ENCODE measurements at places on chromosomes 5 and 9.

DNA sequence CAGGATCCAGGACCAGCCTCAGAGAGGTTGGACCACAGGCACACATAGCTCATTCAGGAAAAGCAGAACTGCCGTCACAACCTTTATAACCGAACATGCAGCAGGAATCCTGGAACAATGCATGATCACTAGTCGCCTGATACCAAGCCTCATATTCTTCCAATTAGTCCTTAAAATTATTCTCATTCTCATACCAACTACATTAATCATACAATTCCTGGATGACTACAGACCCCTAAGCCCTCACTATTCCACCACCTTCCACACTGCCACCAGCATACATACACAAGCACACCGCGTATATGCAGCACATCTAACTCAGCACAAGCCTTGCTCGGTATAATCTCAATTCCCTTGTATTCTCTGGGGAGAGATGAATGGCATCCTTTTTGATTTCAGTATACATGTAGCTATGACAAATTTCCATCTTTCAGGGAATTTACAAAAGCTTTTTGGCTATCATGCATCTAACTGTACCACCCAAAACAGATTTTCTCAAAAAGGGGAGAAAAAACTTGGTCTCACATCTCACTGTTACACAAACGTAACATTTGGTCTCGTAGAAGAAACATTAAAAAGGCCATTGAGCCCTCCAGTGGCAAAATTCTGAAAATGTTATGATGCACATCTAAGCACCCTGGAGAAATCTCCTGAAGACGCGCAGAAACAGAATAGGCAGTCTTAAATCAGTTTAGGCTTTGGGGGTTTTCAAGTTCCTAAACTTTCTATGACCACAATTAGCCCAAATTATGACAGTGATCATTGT, 46.2 kb downstream of the MCTP1 start:
- no peak for DNase-seq

DNA sequence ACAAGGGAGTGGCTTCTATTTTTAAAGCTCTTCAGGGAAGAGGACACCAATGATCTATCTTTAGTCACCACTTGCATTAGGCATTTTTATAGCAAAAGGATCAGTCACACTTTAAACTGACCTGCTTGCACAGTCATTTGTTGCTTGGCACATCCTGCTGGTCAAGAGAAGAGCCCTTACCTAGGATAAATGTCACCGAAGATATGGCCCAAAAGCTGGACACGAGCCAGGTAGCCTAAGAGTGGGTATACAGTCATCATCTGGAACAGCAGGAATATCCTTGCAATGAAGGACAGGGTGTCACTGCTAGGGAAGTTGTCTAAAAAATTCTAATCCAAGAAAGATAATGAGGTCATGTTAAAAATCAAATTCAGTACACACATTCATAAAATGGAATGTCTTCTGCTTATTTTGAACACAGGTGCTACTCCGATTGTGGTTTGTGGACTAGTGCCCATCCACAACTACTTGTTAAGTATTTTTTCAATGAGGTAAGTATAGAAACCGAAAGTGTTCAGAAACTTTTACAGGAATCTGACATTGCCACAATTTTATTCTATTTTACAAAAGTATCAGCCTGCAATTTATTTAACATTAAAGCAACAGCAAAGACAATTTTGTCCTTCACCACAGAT, 78.4 kb downstream of the SLC38A9 start:
- DNase-seq = no peak

DNA sequence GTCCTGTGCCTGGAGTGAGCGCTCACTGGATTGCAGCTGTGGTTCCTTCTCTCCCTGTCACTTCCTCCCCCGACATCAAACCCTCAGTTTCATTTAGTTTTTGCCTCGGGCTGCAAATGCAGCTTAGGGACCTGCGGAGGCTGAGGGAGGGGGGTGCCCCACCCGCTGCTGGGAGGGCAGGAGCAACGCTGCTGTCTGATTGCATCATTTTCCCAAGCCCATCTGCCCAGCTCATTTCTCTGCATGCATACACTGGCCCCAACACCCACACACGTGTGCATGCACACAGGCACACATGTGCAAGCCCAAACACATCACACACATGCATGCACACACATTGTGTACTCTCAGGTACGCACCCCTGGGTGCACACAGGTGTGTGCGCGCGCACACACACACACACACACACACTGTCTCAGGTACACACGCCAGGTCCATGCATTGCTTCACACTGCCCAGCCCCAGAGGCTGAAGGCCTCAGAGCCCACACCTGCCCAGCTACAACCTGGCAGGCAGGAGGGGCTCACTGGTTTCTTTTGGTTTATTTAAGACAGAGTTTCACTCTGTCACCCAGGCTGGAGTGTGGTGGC, 3.4 kb downstream of the ASS1 start:
- peak; percentile 62 for DNase-seq

DNA sequence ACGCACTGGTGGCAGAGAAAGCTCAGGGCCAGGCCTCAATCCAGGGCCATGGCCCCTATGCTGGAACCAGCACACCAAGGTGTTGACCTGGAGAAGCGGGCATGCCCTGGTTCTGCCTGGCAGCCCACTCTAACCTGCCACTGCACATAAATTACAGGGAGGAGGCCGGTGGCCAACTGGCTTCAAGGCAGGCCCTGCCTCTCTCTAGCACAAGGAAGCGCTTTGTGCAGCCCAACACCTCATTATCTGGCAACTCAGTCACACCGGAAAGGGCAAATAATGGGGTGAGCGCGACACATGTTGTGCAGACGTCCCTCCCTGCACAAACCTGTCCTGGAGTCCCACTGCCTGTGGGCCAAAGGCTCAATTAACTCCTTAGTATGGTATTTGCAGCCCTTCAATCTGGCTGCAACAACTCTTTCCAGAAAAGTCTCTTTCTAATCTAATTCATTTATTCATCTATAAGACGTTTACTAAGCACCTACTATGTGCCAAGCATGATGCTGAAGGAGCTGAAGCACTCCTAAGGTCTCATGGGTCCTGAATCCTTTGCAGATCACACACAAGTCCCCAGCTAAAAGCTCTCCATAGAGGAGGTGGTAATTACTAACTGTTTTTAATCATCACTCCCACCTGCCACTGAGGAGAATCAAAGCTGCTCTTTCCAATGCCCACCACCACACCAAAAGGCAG, 24.9 kb downstream of the SHB start:
- no peak for DNase-seq

GRCh38 chr9:130185490-130186031, 13.4 kb downstream of the NCS1 start:
- DNase-seq = no peak

- no peak for DNase-seq
Observed at GRCh38 chr9:17216011-17216410, 81.2 kb downstream of the CNTLN start.

DNA sequence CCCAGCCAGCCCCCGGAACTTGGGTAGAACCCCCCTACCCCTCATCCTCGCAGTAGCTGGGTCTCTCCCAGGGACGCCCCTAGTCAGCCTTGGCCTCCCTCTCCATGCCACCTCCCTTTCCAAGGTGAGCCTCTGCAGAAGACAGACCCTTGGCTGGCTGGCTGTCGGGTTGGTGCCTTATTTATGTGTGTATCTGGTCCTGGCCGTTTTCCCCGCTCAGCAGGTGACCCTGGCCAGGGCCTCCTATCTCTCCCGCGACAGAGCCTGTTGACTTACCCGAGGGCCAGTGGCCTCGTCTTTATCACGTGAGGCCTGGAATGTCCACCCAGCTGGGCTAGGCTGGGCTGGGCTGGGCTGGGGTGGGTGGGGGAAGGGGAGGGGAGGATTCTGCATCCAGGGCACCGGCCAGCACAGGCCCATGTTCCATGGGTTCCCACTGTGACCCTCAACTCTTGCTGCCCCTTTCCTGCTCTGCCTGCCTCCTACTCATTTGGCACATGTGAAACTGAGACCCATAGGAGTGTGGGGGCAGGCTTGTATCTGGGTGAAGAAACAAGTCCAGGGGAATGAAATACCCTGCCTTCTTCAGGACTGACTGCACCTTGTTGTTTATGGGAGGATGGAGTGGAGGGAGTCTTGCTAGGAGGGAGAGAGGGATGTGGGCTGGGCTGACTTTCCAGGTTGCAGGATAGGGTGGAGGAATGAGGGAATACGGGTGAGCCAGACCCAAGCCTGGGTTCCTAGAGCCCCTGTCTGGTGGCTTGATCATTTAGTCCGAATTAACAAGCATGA, 3.1 kb downstream of the CXXC5 start:
- peak; percentile 87 for DNase-seq

DNA sequence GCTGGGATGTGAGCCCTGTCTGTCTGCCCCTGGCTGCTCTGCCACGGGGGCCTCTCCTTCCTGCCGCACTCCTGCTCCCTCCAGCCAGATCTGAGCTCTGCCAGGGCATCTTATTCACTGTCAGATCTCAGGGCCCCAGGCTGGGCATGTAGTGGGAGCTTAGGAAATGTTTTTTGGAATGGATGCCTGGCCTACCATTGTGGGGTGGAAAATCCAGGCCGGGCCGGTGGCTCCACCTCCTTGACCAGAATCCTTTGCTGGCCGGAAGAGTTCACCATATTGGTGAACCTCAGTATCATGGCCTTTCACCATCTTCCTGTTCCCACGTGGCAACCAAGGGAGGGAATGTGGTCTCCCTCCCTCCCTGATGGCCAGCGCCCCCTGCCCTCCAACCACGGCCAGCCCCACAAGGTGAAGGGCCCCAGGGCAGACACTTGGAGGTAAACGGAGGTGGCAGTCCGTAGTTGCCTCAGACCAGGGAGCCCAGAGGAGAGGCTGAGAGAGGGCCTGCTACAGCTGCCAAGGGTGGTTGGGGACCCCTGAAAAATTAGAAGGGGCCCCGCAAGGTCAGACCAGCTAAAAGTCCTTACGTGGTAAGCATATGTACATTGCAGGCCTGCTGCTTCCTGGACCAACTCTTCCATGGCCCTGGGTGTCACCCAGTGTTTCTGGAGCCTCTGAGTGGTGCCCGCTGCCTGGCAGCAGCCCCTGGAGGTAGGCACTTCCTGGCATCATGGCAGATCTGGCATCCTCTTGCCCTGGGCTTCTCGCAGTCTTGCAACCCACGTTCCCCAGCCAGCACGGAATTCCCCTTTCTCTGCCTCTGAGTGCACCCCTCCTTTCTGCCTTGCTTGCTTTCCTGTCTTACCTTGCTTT, 153.3 kb downstream of the RGS3 start:
- DNase-seq = no peak

DNA sequence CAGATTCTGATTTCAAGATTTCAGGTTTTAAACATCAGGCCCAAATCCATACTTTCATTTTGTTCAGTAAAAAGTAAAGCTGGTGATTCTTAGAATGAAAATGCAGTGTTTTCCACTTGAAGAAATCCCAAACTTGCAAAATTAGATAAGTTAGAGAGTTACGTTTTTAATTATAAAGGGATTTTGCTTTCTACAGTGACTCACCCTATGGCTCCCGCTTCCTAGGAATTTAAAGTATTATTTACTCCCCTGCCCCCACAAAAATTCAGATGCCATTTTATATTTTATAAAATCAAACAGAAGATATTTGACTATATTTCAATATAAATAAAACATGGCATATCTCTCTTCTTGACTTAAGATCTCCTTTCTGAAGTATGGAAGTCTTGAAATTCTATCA, 402.9 kb downstream of the ZSWIM6 start:
- no peak for DNase-seq

DNA sequence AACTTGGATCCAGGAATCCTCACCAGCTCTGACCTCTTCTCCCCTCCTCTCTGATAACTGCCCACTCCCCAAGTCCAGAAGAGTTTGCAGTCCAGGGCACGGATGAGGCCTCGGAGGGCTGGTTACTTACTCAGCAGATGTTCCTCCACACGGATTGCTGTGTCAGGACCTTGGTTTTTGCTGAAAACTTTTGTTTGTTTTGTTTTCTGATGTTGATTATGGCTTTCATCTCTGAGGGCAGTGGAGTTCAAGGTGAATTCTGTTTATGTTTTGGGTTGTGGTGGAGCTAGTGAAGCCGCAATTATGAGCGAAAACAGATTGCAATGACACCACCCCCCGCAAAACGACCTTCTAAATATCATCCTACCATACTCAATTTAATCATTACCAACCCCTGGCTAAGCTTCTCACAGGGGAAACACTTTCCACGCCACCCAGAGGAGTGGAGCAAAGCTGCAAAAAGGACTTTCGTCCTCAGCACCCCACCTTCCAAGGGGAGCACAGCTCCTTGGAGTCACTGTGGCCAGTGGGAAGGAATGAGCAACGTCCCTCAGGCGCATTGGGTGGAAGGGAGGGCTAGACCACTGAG, 92.7 kb upstream of the SAP30L start:
- DNase-seq = no peak

GRCh38 chr5:38968665-38969064, 105.5 kb downstream of the RICTOR start:
- no peak for DNase-seq

DNA sequence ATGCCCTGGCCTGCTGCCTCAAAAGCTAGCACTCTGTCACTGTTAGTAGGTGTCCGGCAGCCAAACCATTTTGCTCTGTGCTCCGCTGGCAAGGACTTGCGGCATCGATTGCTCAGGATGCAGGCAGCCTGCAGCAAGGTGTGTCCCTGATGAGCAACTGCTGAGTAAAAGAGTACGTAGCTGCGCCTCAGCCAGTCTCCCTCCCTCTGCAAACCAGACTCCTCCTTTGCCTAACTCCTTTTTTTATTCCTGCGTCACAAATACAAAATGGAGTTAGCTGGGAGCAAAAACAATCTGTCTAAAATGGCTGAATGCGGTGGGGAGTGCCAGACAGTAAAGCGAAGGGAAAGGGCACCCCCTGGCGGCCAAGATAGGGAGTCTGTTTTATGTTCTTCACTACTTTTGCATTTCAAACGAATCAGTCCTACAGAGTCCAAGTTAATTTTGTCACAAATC, 61.1 kb downstream of the DIAPH1 start:
- peak; percentile 80 for DNase-seq

GRCh38 chr9:131167146-131167692, 41.8 kb downstream of the NUP214 start:
- DNase-seq = no peak

DNA sequence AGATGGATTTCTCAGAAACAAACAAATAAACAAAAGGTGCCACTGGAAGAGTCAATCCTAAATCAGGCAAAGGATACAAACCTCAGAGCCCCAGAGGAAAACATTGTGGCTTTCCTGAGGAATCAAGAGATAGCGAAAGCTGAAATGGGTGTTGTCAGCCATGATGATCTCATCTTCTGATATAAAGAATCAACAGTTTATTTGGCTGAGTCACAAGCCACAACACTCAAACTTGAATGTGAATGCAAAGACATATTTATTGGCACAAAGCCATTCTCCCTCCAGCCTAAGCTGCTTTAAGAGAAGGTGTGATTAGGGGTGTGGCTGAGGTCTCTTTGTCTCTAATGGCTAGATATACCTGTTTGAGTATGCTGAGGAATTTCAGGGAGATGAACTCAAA, 73.3 kb upstream of the NREP start:
- DNase-seq = no peak

DNA sequence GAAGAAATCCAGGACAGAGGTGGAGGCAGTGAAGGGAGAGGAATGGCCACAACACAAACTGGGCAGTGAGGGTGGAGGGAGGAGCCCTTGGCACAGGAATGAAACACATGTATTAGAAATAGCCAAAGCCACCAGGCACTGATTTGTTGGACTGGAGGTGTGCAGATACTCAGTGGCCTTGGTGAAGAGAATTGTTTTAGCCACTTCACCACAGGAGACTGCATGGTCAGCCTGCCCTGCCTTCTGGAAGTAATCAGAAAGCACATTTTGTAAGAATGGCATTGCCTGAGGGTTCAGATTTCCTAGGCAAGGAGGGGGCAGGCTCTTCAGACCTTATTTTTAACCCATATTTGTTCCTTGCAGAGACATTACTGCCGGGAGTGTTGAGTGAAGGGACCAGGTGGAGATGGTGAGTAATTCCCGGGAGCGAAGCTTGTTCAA, 2.2 kb downstream of the SGCD start:
- DNase-seq = no peak

GRCh38 chr5:53048248-53048647, 59.1 kb downstream of the ITGA2 start:
- no peak for DNase-seq
